Activated CD8-positive, alpha-beta memory T cell treated with anti-CD3 and anti-CD28 coated beads, Interleukin-2, amount 10 ng/mL, durations not matched to agents 7 days and 5 days (primary cell): ENCODE measurements at places on chromosomes 7 and 10. TPM values are rescaled to one million over a fixed set of nuclear protein-coding genes. Genes with fewer than 3 reads are reported as not detected.

The AGR3 gene
- total RNA-seq: not detected

DNA sequence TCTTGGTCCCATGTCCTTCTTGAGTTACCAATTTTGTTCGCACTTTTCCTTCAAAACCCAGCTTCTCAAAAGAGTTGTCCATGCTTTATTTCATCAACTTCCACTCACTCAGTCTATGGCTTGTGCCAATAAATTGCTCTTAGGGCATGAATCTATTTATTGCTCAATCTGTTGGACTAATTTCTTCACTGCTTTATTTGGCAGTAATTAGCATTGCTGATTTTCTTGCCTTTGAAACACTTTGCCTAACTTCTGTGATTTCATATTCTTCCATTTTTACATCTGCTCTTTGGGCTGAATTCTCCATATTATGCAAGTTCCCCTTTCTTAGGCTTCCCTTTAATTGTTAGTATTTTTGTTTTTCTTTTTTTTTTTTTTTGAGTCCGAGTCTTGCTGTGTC lies 16.8 kb downstream of the DLD start:
- no peak for DNase-seq

DNA sequence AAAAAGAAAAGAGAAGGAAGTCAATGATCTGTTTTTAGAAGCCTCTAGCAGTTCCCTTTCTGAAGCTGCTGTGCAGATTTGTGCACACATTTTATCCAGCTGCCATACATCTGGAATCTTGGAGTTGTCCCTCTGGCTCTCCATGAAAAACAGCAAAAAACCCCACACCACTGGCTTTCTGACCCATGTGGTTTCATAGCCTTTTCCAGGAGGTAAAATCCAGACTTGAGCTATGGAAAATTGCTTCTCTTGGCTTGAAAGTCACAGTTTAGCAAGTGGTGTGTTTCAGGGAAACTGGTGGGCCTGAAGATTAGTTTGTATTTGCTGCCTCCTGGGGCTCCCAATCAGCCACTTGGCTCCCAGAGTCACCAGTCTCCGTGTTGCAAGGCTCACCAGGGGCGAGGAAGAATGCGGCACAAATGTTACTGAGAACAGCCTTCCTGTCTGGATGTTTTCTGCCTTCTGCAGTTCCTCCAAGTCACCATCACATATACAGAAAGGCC lies 50.1 kb upstream of the ADRB1 start:
- DNase-seq: no peak

- DNase-seq: no peak
These were observed 39.5 kb upstream of the WNT2 start for GRCh38 chr7:117362294-117362888.

DNA sequence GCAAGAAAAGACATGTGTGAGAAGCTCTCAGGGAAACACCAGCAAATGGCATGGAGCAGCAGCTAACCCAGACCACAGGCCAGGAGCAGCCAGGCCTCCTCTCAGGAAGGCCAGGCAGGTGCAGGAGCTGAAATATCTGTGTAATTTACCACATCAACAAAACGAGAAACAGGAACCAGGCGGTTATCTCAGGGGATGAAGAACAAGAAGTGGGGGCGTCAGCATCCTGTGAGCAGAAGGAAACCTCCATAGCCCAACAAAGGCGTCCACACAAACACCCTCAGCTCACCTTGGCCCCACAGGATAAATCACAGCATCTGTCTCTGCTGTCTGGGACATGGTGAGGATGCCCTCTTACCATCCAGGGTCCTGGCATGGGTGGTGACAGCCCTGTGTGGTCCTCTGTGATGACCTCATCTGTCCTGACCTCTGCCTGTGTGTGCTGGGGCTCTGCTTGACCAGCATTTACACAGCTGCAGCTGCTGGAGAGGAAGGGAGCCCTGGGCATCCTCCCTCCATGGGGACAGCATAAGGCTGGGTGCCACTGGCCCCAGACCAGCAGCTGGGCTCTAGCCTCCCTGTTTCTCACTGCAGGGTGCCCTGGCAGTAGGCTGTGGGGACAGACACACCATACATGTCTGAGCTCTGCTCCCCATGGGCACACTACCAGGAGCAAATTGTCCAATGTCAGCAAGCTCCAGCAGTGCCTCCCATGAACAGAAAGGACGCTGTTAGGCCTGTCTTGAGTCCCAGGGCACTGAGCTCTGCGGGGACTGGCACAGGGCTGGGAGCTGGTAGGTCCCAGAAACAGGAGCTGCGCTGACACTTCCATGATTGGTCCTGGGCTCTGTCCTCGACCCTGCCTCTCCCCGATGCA lies 34.6 kb downstream of the ANXA8 start:
- DNase-seq: no peak

GRCh38 chr7:151426441-151426903 lies 13.5 kb downstream of the CRYGN start:
- no peak for DNase-seq

DNA sequence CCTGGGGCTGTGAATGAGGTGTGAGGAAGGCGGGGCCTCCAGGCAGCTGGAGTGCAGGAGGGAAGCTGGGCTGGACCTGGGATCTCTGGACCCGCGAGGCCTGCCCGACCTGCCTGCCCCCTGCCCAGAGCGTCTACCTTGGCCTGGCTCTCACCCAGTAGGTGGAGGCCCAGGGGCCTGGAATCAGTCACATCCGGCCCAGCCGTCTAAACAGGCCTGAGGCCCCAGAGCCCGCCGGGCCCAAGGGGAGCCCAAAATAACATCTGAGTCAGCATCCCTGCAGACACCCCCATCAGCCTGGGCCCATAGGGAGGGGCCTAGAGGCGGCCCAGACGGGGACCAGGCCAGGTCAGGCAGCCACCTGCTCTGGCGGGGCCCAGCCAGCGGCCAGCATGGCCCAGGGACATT lies 15.1 kb upstream of the ELN start:
- peak; percentile 49 for DNase-seq

GRCh38 chr10:125607689-125608290 lies 75.2 kb downstream of the TEX36 start:
- DNase-seq: no peak

DNA sequence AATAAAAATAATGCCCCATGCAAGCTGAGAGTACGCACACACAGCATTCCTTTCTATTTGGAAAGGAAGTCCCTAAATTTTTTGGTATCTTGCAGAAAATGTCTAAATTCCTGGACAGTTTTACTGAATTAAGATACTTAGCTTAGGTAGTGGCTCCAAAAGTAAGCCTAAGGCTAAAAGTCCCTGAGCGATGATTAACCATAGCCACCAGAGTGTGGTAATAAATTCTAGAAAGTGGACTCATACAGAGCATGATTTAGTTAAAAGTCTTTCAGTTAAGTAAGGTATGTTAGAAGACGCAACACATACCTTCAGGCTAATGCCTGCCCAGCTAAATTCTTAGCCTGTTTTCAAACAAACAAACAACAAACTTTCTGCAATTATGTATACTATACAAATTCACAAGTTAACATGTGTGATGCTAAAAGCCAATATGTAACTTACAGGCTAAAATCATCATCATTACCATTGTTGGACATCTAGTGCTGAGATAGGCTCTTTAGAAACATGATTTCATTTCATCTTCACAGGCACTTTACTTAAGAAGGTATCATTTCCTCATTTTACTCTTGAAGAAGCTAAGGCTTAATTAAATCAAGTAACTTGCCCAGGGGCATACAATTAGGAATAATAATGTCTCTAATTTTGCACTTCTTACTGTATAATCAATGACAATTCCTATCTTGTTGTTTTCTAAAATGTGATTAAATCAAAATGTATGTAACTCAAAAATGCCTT lies 261.4 kb upstream of the YAE1 start:
- no peak for DNase-seq

DNA sequence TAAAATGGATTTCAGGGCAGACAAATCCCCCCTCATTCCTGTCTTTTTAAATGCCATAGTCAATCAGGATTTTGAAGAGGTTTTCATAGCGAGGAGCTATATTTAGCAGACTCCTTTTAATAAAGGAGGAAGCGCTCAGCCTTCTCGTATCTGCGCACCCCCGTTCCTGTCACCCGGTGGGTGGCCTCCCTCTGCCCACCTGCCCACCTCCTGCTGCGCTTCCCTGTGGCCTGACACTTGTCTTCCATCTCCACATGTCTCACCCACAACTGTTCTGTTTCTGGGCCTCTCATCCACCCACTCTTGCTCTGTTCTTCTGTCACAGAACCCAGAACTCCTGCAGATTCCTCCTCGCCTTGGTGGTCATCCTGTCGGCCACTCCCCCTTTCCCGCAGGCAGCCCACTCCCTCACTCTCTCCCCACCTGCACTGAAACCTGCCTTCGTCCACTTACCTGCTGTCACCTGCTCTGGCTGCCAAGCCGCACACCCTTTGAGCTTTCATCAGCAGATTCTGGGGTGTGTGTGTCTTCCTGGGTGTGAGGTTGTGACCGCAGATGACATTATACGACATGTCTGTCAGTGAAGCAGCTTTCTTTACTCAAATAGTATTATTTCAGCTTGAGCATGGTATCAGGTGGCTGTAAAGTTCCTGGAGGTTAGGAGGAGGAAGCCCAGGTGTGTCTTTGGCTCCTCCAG lies 163.5 kb upstream of the AGK start:
- no peak for DNase-seq

GRCh38 chr10:4334015-4334414 lies 492.0 kb upstream of the AKR1E2 start:
- DNase-seq: no peak

GRCh38 chr10:96641396-96642295 lies 54.8 kb upstream of the TM9SF3 start:
- no peak for DNase-seq

DNA sequence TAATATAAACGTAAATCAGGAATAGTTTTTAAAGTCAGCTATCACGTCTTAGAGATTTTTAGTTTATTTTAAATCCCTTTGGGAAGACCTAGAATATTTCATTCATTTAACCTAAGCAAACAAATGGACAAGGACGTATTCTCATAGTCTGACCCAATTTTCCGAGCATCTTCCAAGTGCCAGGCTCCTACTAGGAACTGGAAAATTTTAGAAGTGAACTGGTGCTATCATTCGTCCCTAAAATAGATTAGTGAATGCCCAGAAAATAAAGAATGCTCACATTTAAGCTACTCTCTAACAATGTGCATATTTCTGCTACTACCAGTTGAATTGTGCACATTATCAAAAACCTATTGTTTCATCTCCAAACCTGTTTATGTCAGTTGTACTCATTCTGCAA lies 120.1 kb downstream of the ZFAND4 start:
- DNase-seq: no peak
